ENCODE measurements at places on chromosomes 2 and 18. TPM values are rescaled to one million over a fixed set of nuclear protein-coding genes. Genes with fewer than 3 reads are reported as not detected.

GRCh38 chr2:135836596-135837270 is at the start of gene LCT:
Gene LCT, minus strand, starts transcription at chr2:135837184. Its CDS starts 15 bp downstream, at chr2:135837169.
- DNase-seq: no peak
- no peak within 1 kb of the TSS for H3K27ac ChIP-seq
- H3K4me1 ChIP-seq: no peaks in the 10 kb centered on the region
- H3K36me3 ChIP-seq: peaks cover 9% of the 10 kb centered on the region
- no peak within 1 kb of the TSS for H3K4me3 ChIP-seq

- H3K4me3 ChIP-seq: no peak overlapping the region
- H3K36me3 ChIP-seq: no peaks in the 10 kb centered on the region
- no peak overlapping the region for H3K27ac ChIP-seq
- DNase-seq: no peak
- H3K27me3 ChIP-seq: no peaks in the 10 kb centered on the region
These were observed 1583.2 kb downstream of the SUCLG1 start for GRCh38 chr2:82875858-82876257.

DNA sequence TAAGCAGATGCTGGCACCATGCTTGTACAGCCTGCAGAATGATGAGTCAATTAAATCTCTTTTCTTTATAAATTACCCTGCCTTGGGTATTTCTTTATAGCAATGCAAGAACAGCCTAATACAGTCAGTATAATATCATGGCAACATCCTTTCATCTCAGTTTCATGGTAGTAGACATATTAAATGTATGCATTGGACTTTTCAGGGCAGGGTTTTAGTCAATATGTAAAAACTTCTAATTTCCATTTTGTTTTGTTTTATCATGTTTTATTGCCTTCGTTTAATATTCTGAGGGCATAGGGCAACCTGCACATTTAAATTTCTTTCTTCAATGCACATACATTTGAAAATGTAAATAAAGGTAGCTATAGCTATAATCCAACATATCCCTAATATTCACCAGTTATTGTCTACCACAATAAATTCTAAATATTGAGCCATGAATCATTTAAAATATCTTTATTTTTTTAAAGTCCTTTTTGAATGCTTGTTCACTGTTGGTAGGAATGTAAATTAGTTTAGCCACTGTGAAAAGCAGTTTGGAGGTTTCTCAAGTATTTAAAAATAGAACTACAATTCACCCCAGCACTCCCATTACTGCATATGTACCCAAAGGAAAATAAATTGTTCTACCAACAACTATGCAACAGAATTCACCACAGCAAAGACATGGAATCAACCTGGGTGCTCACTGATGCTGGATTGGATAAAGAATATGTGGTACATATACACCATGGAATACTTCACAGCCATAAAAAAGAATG is 41.8 kb upstream of the GRB14 start:
- H3K4me1 ChIP-seq: no peaks in the 10 kb centered on the region
- DNase-seq: no peak
- no peaks in the 10 kb centered on the region for H3K36me3 ChIP-seq
- no peak overlapping the region for H3K27ac ChIP-seq
- no peaks in the 10 kb centered on the region for H3K27me3 ChIP-seq
- no peak overlapping the region for H3K4me3 ChIP-seq

- no peak overlapping the region for H3K27ac ChIP-seq
- no peak overlapping the region for H3K4me3 ChIP-seq
- no peaks in the 10 kb centered on the region for H3K36me3 ChIP-seq
- no peak for DNase-seq
- no peaks in the 10 kb centered on the region for H3K4me1 ChIP-seq
- H3K27me3 ChIP-seq: no peaks in the 10 kb centered on the region
These were observed 135.7 kb upstream of the NFATC1 start for GRCh38 chr18:79260023-79260422.

DNA sequence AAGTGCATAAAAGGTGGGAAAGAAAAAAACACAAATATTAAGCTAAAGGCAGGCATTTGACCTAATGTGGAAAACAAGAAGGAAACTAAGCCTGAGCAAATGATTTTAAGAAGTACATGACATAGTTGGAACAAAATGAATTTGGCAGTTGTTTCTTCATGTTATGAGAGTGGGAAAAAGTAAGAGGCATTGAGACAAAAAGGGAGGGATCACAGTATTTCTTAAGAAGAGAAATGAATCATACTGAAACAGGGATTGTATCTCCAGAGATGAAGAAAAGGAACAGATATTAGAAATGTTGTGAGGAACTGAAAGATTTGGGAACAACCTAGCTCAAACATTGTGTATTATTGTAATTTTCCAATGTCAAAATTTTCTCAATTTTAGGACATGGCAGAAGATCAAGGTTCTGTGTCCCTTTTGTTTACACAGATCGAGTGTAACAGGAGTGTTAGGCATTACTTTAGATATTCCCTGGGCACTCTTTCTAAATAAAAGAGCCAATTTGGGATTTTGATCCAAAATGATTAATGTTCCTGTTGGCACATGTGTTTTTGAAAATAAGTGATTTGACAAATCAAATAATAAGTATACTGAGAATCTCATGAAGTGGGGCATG is 98.6 kb downstream of the CALCRL start:
- no peaks in the 10 kb centered on the region for H3K36me3 ChIP-seq
- H3K4me3 ChIP-seq: no peak overlapping the region

DNA sequence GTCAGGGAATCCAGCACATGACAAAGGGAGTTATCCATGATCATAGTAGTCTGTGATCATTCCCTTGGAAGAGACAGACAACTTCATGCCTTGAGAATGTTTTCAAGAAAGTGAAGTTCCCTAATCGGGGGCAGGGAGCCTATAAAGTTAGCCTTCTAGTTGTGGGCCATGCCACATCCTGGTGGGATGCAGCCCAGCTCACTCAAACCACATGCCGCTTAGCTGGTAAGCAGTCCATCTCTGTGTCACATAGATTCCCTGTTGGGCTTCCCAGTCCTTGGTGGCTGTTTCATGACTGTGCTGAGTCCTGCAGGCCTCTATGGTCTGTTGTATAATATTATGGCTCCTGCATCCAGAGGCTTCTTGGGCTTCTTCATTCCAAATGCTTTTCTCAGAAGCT is 11.4 kb upstream of the ARHGAP25 start:
- no peaks in the 10 kb centered on the region for H3K27me3 ChIP-seq
- no peak overlapping the region for H3K27ac ChIP-seq
- no peaks in the 10 kb centered on the region for H3K36me3 ChIP-seq
- no peak for DNase-seq
- 0 out of 2 replicates have a peak, but pooled peaks cover 6% of the 10 kb centered on the region for H3K4me1 ChIP-seq

DNA sequence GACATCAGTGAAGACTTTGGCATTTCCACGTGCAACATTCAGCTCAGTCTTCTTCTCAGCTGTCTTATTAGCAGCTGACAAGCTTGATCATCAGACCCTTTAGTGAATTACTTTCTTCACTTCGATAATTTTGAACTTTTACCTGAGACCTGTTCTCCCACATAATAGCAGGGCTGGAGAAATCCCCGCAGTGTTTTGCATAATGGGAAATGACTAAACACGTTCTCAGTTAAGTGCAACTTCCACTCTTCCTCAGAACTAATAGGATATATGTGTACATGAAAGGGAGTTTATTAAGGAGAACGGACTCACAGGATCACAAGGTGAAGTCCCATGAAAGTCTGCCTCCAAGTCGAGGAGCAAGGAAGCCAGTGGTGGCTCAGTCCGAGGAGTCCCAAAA is 28.8 kb upstream of the MBP start:
- no peaks in the 10 kb centered on the region for H3K4me1 ChIP-seq
- no peak overlapping the region for H3K4me3 ChIP-seq

DNA sequence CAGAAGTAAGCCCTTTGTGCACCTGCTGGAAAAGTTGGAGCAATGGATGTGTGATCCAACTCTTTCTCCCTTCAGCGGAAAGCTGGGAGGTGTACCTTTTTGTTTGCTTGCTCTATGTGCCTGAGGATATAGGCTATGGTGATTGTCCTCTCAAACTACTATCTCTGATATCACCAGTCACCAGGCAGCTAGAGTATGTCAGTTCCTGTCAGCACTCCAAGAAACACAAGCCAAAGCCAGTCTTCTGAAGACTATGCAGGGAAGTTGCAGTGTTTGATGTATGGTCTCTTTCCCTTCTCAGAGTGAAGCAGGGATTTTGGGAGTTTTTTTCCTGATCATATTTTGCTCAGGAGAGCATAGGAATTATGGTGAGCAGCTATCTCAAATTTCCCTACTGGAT is 146.4 kb downstream of the PTH2R start:
- no peaks in the 10 kb centered on the region for H3K4me1 ChIP-seq
- H3K36me3 ChIP-seq: no peaks in the 10 kb centered on the region
- DNase-seq: no peak
- no peak overlapping the region for H3K4me3 ChIP-seq

Gene IL1B
- 1.4 TPM for total RNA-seq

Gene FAM237A
- not detected for total RNA-seq

Gene GPR39
- total RNA-seq: 14.1 TPM
